ENCODE measurements at places on chromosomes 2 and 18. TPM values are rescaled to one million over a fixed set of nuclear protein-coding genes. Genes with fewer than 3 reads are reported as not detected.

The ZSWIM2 gene
- total RNA-seq = not detected

DNA sequence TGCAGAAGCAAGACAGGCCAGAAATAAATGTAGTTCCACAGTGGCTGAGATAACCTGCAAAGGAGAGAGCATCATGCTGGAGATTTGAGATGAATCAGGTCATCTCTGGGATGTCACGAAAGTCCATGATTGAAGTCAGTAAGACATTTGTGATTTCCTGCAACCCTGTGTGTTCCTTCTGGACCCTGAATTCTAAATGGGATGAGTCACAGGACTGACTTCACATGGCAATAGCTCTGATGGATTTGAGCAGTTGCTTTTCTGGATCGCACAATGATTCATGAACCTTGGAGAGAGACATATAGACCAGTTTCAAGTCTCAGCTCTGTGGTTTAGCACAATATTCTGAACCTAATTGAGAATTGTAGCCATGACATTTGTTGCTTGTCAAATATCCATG, 102.9 kb downstream of the TSN start:
- H3K36me3 ChIP-seq = no peaks in the 10 kb centered on the region
- H3K27ac ChIP-seq = no peak overlapping the region
- no peaks in the 10 kb centered on the region for H3K27me3 ChIP-seq
- H3K4me3 ChIP-seq = no peak overlapping the region

The LGALSL gene
- total RNA-seq = 35.4 TPM

The FEZ2 gene
- 31.8 TPM for total RNA-seq

- no peaks in the 10 kb centered on the region for H3K27me3 ChIP-seq
- H3K4me3 ChIP-seq = no peak overlapping the region
- H3K4me1 ChIP-seq = no peaks in the 10 kb centered on the region
- H3K27ac ChIP-seq = no peak overlapping the region
- DNase-seq = no peak
- no peaks in the 10 kb centered on the region for H3K36me3 ChIP-seq
Observed at GRCh38 chr18:34128436-34128835, 96.3 kb downstream of the NOL4 start.

DNA sequence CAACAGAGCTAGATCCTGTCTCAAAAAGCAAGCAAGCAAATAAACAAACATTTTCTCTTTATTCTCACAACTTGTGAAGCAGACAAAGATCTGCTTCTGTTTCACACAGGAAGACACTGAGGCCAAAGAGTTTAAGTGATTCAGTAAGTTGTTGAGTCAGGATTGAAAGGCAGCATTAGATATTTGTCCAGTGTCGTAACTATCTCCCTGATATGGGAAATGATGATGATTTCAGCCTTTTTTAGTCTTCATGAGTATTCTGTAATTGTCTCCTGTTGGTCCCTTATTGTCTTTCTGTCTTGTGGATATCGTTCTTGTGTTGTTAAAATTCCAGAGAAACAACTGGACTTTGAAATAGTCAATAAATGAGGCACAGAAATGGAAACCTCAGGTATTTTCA, 59.6 kb downstream of the GATA6 start:
- H3K4me3 ChIP-seq = no peak overlapping the region
- no peaks in the 10 kb centered on the region for H3K27me3 ChIP-seq
- no peaks in the 10 kb centered on the region for H3K36me3 ChIP-seq
- H3K27ac ChIP-seq = no peak overlapping the region

- DNase-seq = no peak
- no peaks in the 10 kb centered on the region for H3K36me3 ChIP-seq
- H3K4me3 ChIP-seq = no peak overlapping the region
- H3K27me3 ChIP-seq = no peaks in the 10 kb centered on the region
- H3K4me1 ChIP-seq = no peaks in the 10 kb centered on the region
Observed at GRCh38 chr2:124915567-124915966, 890.5 kb downstream of the CNTNAP5 start.
